H4 (cell line): ENCODE measurements at places on chromosomes 5 and 9.

DNA sequence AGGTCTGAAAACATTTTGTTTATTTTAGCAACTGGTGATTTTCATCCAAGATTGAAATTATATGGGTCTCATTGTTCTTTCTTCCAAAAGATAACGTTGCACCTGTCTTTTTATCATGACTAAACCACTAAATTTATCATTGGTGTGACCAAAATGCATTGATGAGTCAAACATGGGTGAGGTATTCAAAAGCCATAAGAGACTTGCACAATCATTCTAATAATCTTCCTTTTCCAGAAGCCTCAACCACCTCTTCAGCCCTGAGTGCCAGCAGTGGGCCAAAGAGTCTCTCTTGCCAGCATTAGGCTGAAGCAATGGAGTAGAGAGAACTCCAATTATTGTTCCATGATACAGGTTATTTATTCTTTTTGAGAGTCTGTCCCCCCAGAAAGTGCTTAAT is 198.9 kb downstream of the LURAP1L start:
- DNase-seq: no peak

DNA sequence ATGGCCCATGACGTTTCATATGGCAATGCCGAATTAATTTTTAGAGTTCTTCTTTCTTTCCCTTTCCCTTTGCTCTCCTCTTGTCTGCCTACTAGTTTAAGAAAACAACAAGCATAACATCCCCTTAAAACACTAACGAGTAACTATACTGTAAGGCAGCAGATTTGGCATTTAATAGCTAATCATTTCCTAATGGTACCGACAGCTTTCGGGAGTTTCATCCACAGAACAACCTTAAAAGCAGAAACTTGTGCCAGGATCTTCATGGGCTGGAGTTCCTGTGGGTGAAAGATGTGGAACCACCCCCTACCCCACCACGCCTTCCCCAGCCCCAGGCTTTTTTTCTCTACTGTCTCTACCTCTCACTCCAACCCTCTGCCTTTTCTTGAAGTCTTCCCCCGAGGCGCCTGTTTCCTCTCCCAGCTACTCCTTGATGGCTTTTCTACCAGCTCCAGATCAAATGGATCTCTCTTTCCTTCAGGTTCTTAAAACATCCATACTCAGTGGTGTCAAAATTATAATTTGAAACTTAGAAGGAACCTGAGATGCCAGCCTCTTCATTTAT is 319.5 kb downstream of the PIK3R1 start:
- DNase-seq: no peak

DNA sequence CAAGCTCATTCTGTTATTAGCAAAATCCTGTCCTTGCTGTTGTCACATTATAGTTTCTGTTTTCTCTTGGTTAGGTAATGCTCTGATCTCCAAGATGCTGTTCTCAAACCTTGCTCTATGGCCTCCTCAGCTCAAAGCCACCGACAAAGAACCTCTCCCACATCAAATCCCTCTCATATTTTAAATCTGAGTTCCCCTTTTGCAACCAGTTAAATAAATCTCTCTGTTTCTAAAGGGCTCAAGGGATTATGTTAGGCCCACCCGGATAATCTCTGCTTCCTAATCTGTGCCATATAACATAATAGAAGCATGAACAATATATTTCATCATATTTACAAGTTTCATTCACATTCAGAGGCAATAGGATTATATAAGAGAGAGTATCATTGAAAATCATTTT is 286.0 kb downstream of the CYLC2 start:
- DNase-seq: no peak

- DNase-seq: no peak
Measured at GRCh38 chr5:137669811-137670210, 66.1 kb downstream of the KLHL3 start.

DNA sequence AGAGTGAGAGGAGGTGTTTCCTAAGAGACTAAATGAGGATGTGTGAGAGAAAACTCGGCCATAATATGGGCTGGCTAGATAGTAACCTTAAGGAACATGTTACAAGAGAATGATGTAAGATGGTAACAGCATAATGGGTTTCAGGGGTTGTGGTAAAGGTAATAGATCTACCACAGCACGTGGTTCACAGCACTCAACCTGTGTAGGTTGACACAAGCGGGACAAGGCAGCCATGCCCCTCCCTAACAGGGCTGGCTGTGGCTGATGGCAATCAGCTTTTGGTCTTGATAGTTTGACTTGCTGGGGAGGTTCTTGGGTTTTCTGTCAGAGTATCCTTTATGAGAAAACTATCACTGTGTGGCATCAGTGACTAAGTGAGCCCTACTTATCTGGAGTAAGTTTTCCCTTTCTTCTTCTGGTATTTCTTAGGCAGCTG is 138.6 kb downstream of the TRIO start:
- DNase-seq: no peak

GRCh38 chr5:83388608-83389007 is 82.9 kb upstream of the VCAN start:
- DNase-seq: peak; percentile 82

DNA sequence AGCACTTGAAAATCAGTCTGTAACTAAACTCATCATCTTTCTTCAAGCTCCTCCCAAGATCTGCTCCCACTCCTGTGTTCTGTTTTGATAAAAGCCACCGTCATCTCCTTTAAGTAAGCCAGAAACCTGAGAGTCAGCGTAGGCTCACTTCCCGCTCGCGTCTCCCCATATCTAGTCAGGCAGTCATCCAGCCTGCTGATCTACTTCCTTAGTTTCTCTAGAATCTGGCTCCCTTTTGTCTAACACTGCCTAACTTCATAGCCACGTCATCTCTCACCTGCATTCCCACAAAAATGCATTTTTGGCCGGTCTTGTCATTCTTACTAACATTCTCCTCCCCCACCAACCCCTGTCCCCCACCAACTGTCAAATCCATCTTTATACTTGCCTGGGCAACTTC is 3.0 kb upstream of the TJP2 start:
- DNase-seq: no peak

GRCh38 chr5:120628156-120628555 is 164.1 kb downstream of the PRR16 start:
- no peak for DNase-seq

DNA sequence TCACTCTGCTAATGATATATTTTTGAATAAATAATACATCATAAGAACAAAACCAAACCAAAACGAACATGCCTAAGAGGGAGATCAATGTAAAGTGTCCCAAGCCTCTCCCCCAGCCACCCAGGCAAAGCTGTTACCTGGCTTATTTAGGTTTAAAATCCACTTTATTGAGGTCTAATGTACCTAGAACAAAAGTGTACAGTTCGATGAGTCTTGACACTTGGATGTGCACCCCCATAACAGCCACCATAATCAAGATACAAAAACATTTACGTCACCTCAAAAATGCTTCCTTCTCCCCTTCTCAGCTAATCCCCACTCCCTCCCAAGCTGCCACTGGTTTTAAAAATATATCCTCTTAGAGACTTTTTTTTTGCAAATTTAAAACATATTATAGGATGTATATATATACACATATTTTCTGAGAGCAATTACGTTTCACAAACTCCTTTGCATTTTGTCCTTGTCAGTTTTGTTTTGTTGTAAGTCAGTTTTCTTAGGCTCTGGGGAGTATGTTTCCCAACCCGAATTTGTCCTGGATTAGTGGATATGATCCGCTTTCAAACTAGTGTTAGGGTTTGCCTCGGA is 8.3 kb upstream of the NKX2-5 start:
- DNase-seq: no peak

DNA sequence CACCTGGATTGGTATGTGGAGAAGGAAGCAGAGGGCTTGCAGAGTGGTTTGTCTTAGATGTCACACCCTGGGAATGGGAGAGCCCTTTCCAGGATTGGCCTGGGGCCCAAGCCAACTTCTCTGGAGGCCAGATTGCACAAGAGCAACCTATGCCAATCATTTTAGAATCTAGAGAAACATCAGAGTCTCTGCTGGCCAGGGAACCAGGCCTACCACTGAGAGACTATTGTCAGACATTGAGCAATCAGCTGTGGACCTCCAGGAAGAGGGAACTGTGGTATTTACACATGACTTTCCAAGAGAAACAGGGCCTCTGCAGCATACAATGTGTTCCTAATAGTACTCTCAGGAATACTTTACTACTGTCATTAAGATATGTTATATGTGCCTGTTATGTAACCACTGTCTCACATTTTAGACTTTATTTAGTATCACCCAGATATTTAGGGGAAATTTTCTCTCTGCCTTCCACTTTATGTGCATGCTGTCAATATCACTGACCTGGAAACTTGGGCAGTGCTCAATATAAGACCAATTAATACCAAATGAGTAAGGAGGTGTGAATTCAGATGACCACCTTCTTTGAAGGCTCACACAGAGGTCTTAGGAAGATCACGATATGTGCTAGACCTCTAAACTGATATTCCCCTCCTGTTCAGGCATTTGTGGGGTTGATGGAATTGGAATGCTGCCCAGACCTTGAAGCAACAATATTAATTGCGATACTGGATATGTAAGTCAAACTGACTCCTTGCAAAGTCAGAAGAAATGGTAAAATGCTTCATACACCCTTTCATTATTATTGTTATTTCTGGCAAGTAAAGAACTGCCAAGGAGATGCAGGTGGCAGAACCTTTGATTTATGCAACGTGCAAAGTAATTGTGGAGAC is 20.5 kb upstream of the CCL28 start:
- peak; percentile 91 for DNase-seq

DNA sequence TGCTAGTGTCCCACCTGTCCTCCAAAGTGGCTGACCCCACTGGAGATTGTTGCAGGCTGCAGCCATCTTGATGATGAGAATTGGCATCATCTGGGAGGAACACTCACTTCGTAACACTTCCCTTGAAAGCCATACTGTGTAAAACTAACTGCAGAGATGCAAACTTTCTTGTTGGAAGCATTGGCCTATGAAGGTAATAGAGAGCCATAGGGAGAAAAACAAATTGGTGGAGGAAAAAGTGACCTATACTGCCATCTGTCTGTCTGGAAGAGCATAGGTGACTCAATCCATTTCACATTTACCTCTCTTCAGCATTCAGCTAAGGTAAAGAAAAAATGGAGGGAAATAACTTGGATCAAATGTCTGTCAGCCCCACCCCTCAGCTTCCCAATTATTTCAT is 473.4 kb downstream of the NTRK2 start:
- peak; percentile 24 for DNase-seq

DNA sequence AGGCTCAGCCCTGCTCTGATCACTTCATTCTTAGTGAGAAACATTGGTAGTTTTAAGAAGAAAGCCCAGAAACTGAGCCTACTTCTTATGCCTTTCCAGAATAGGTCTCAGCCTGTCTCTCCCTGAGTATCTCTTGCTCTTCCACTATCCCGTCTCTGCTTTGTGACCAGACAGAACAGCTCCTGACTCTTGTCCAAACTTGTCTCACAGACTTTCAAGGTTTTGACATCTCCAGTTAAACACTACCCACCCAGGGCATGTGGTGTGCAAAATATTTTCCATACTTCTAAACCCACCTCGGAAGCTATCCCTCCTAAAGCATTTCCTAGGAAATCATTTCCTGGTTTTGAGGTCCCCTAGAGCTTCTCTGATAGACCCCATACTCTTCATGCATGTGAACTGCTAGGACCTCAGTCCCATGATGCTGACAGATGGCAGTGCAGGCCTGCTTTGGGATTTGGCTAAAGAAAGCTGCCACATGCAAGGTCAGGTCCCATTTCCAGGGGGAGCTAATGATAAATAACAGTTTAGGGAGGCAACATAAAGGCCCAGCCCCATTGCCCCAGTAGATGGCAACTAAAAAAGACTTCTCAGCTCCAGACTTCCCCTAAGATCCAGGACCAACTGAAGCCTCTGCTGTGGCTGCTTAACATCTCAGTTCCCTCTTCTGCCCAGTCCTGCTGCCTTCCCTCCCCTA is 211.5 kb downstream of the MED10 start:
- no peak for DNase-seq

DNA sequence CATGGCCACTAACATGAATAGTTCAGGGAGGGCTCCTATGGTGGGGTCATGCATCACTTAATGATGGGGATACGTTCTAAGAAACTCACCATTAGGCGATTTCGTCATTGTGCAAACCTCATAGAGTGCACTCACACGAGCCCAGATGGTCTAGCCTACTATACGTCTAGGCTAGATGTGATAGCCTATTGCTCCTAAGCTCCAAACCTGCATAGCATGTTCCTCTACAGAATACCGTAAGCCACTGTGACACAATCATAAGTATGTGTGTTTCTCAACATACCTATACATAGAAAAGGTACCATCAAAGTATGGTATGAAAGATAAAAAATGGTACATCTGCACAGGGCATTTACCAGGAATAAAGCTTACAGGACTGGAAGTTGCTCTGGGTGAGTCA is 6.3 kb downstream of the SLIT3 start:
- DNase-seq: no peak

DNA sequence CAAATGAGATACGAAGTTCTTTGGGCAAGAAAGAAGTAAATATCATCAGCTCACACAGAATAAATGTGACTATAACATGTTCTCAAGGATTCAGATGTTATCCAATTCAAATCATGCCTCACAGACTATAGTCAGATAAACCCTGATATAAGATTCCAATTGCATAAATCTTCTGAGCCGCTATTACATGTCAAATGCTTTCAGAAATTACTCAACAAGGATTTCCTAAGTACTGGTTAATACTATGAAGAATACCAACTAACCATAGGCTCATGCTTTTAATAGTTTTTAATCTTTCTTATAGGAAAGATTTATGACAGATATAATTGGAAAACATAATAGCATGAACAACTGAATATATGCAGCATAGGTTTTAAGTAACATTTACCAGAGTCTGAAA is 73.6 kb downstream of the BAAT start:
- no peak for DNase-seq

- DNase-seq: no peak
Measured at GRCh38 chr9:6842584-6842947, 84.8 kb downstream of the KDM4C start.

- DNase-seq: no peak
Measured at GRCh38 chr5:6715758-6716628, 2.8 kb downstream of the TENT4A start.

DNA sequence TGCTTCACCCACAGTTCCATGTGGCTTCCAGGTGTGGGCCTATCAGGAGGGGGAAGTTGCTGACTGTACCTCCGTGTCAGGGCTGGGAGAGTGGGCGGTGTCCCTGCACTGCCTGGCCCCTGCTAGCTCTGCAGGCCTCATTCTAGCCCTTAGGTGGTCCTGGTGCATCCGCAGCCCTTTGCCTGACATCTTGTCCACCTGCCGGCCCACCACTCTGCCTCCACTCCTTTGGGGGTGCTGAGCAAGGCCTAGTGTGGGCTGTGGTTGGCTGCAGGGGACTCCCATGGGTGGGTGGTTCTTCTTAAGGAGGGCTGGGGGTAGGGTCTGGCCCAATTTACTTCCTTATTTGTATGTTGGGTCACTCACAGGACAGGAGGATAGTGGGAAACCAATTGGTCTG is 66.9 kb downstream of the HSPA4 start:
- no peak for DNase-seq

DNA sequence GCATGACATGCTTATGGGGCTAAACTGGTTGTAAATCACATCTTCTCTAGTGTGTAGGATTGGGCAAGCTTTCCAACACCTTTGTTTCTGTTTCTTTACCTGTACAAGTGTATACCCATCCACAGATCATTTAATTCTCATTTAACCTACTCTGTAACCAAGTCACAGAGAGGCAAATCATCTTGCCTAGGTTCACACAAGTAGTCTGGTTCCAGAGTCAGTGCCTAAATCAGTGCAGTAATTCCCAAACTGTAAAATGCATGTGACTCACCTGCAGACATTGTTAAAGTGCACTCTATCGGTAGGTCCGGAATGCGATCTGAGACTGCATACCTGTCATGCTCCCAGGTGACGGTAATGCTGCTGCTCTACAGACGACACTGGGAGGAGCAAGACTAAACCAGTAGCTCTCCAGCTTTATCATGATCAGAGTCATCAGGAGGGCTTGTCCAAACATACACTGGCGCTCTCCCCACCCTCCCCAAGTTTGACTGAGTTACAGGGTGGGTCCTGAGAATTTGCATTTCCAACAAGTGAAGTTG is 107.9 kb upstream of the FREM1 start:
- no peak for DNase-seq
